ENCODE measurements at places on chromosomes 5 and 9. TPM values are rescaled to one million over a fixed set of nuclear protein-coding genes. Genes with fewer than 3 reads are reported as not detected.

SLC36A2 gene
- not detected for total RNA-seq

TICAM2 gene
- total RNA-seq: not detected

- no peak for DNase-seq
These were observed 107.3 kb upstream of the WWC1 start for GRCh38 chr5:168184103-168184502.

CARD6 gene
- 1.2 TPM for total RNA-seq

Measured in HT-29 (cell line).